Ascending aorta (tissue), 2 donors: ENCODE measurements at places on chromosomes 7 and 10.

DNA sequence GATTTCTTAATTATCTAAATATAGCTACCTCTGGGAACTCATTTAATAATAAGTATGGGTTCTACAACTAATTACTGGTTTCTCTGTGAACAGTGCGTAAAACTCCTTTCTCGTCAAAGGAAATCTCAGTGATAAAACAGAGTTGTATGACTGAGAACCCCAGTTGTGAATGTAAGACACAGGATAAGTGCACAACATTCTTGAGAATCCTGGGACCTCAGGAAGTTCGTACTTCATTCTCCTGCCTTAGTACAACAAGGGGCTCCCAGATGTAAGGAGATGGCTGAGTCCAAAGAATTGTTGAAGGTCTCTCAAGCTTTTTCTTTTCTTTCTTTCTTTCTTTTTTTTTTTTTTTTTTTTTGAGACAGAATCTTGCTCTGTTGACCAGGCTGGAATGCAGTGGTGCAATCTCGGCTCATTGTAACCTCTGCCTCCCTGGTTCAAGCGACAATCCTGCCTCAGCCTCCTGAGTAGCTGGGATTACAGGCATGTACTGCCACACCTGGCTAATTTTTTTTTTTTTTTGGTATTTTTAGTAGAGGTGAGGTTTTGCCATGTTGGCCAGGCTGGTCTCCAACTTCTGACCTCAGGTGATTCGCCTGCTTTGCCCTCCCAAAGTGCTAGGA is 12.5 kb downstream of the DENND10 start:
- DNase-seq: no peak

GRCh38 chr7:135247746-135248471 is 14.3 kb downstream of the STRA8 start:
- DNase-seq: no peak

GRCh38 chr7:27088002-27088922 is 7.5 kb downstream of the HOXA1 start:
- DNase-seq: no peak

DNA sequence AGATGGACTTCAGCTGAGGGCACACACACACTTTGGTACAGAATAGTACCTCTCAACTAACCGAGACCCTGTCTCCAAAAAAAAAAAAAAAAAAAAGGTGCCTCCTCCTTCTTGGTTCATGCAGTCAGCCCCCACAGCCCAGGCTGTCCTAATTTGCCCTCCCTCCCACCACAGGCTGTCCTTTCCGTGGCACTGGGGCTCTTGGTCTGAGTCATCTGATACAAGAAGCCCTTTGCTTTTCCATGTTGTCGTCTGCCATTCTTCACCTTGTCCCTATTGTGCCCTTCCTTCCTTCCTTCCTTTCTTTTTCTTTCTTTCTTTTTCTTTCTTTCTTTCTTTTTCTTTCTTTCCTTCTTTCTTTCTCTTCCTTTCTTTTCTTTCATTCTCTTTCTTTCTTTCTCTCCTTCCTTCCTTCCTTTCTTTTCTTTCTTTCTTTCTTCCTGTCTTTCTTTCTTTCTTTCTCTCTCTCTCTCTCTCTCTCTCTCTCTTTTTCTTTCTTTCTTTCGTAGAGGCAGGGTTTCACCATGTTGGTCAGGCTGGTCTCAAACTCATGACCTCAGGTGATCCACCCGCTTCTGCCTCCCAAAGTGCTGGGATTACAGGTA is 96.0 kb upstream of the IKZF1 start:
- DNase-seq: no peak

DNA sequence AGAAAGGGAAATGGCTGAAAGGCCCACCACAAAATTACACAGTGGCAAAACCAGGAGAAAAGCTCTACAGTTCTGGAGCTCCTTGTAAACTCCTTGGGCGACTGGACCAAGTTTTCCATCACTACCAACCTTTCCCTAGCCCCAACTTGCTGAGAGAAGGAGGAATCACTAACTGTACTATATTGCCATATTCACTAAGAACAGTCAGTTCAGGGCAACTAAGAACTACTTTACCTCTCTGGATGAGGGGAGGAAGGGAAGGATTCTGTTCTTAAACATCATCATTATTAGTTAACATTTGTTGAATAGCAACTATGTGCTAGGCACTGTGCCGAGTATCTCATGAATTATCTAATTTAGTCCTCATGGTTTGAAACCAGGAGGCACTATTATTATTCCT is 98.1 kb upstream of the SVIL start:
- DNase-seq: peak; percentile 46

DNA sequence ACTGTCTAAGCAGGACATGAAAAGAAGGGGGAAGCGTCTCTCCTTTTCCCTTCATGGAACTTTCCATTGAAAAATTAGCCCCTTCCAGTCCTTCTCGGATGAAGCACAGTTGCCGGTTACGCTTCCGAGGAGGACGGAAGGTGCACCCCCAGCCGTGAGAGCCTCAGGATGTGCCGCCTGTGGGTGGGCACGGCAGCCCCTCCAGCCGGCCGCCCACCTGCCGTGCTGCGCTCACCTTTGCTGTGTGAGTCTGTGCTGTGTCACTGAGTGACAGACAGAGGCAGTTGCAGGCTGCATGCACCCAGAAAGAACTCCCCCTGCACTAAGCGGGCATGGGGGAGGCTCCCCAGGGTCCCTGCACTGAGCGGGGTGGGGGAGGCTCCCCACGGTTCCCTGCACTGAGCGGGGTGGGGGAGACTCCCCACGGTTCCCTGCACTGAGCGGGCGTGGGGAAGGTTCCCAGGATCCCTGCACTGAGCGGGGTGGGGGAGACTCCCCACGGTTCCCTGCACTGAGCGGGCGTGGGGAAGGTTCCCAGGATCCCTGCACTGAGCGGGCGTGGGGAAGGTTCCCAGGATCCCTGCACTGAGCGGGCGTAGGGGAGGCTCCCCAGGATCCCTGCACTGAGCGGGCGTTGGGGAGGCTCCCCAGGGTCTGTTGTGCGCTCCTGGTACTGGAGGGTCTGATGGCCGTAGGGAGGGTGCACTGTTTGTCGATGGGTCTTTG is 74.2 kb downstream of the DNAJB6 start:
- no peak for DNase-seq

DNA sequence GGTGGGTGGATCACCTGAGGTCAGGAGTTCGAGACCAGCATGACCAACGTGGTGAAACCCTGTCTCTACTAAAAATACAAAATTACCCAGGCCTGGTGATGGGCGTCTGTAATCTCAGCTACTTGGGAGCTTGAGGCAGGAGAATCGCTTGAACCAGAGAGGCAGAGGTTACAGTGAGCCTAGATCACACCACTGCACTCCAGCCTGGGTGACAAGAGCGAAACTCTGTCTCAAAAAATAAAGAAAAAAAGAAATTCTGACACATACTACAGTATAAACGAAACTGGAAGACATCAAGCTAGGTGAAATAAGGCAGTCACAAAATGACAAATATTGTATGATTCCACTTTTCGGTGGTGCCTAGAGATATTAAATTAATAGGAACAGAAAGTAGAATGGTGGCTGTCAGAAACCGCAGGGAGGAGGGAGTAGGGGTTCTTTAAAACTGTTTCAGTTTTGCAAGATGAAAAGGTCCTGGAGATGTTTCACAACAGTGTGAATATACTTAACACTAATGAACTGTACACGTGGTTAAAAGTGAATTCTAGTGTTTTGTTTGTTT is 23.2 kb downstream of the PILRA start:
- DNase-seq: no peak

GRCh38 chr7:130182990-130183389 is 22.2 kb downstream of the TMEM209 start:
- no peak for DNase-seq

DNA sequence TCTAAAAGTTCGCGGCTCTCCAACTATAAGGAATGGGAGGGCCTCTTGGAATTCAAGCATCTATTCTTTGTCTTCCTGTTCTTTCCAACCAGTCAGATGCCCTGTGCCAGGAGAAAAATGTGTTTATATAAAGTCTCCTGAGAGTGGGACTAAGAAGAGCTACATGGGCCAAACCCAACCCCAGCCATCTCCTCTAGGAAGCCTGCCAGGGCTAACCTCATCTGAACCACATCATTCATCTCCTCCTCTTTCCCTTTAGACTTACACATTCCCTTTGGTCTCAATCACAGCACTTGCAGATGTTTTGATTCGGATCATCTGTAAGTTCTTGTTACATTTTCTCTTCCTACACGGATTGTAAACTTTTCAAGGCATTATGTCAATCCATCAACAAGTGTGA is 62.6 kb downstream of the DOCK4 start:
- DNase-seq: no peak

DNA sequence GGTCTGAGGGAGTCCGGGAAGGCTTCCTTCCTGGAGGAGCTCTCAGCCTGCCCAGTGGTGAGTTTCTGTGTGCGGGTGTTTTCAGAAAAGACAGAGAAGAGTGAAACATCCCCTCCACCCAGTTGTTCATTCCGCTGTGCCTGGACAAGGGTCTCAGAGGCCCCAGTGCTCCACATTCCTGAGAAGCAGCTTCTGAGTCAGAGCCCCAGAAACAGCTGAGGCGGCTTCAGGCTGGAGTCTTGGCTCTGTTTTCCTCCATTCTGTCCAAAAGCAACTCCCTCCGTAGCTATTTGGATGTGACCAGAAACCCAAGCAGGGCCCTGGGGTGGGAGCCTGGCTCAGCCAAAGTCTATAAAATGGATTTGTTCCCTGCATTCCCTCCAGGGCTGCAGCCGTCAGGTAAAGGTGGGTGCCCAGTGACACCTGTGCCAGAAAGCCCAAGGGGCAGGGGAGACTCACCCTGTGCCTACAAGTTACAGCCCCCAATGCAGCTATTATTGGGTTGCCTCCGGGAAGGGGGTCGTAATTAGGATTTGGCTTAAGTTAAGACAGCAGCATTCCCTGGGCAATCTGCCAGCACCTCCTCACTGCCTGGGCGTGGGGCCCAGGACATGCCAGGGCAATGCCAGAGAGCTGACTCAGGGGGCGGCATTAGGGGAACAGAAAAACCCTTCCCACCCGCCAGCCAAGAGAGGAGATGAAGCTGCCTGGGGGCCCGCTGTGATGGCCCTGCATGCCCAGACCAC is 13.1 kb upstream of the CAMK2G start:
- DNase-seq: peak; percentile 57

DNA sequence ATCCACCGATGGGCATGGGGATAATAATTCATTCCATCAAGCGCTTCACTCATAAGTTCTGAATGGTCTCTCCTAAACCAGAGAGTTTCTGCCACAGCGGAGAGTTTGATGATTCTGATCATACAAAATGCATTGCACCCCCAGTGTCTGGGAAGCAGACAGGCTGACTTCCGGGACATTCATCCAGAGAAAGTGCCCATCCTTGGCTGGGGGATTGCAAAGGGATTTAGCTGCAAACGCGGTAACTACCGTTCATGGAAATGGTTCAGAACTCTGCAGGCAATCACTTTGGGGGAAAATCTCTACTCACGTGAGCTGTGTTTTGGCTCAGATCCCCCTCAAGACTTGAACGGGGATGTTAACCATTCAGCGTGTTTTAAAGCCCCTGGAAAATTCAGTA is 33.4 kb upstream of the CALN1 start:
- DNase-seq: no peak

DNA sequence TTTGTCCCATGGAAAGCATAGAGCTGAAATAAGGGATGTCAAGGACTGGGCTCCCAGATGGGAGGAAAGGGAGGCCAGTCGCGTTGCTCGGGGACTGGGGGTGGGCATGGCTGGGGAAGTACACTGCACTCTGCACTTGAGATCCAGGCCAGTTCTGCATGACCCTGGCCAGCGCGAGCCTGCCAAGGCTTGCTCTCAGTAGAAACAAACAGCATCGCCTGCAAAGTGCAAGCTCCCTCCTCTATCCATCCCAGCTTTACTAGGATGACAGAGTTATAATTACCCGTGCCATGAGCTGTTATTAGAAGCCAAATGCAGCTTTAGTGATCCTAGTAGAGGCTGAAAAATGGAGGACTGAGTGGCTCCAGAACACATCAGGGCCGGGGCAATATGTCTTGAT is 43.9 kb upstream of the PDCD4 start:
- no peak for DNase-seq

- DNase-seq: no peak
These were observed 144.0 kb downstream of the PLPP4 start for GRCh38 chr10:120600871-120601649.

DNA sequence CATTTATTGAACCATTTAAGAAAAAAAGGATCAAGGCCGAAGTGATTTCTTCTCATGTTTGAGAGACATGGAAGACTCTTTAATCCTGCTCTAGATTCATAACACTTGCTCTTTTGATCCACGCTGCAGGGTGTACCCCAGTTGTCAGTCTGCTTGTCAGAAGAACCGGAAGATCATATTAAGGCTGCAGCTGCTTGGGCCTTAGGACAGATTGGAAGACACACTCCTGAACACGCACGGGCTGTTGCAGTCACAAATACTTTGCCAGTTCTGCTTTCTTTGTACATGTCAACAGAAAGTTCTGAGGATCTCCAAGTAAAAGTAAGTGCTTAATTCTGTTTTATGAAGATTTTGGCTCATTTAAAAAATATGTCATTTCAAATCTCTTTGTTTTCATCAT is 46.3 kb downstream of the SPAG6 start:
- no peak for DNase-seq

DNA sequence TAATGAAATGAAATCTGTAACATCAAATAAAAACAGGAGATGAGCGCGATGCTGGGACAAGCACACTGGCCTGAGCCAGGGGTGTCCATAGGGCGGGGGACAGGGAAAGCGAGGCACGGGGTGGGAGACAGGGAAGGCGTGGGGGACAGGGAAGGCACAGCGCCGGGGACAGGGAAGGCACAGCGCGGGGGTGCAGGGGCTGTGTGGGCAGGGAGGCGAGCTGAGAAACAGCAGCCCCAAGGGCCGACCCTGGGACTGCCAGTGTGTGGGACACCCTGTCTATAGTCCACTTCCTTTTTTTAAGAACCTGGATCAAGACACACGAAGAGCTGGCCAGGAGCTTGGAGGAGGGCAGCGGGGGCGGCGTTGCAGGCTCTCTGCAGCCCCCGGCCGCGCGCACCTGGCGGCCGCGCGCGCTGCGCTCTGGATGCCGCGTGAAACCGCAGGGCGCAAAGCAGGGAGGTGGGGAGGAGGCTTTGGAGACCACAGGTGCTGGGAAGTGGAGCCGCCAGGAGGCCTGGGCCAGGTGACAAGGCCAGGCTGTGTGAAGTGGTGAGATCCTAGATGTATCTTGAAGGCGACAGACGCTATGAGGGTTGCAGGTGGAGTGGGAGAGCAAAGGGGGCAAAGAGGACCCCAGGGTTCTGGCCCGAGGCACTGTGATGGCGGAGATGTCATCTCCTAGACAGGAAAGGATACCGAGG is 157.7 kb downstream of the COBL start:
- DNase-seq: no peak

DNA sequence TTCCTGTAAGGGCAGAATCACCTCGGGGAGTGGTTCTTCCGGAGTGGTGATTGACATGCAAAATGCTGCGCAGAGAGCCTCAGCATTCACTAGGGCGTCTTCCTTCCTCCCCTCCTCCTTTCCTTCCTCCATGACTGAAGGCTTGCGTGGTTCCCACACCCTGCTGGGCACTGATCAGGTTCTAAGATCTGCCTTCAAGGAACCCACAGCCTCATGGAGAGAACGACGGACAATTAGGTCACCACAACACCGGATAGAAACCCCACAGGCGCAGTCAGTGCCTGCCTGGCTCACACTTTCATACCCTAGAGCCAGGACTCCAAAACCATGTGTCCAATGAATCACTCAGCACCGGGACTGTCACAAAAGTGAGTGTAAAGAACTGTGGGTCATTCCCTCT is 131.3 kb downstream of the DPP6 start:
- no peak for DNase-seq

GRCh38 chr10:11781114-11781513 is 38.9 kb downstream of the ECHDC3 start:
- no peak for DNase-seq
